Stimulated activated CD8-positive, alpha-beta memory T cell treated with anti-CD3 and anti-CD28 coated beads, Interleukin-7, amount 100 ng/mL, for 24 hours (primary cell): ENCODE measurements at places on chromosomes 3 and 15.

DNA sequence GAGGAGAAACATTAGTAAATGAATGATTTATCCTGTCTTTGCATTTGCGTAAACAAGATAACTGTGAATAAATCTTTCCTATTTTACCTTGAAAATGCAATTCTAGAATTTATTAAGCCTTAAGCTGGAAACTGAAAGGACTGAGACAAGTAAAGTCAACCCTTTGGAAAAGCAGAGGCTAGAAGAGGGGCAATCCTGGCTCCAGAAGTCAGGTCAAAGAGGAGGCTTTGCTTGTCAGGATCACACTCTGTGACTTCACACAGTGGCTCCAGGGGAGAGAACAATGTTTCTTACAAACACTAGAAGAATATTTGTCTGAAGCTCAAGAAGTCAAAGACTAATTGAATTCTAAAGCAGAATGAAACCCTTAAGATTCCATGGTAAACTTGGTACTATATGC lies 530.4 kb downstream of the NAALADL2 start:
- no peak for DNase-seq

GRCh38 chr15:29183071-29183831 lies 86.4 kb downstream of the NSMCE3 start:
- no peak for DNase-seq

DNA sequence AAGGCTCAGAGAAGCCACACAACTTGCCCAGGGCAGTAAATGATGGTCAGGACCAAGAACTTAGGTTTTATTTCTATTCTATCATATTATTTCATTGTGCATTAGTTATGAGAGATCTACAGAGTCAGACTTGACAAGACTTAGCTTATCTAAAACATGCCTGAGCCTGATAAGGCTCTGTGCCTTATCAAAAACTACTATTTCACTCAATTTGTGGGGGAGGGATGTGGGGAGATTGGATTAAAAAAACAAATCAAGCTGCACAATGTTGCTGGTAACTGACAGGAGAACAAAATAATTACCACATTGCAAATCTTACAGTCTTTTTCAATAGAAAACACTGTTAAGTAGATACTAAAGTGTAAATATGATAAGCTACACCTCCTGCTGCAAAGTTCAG lies 16.0 kb downstream of the HACD2 start:
- no peak for DNase-seq

DNA sequence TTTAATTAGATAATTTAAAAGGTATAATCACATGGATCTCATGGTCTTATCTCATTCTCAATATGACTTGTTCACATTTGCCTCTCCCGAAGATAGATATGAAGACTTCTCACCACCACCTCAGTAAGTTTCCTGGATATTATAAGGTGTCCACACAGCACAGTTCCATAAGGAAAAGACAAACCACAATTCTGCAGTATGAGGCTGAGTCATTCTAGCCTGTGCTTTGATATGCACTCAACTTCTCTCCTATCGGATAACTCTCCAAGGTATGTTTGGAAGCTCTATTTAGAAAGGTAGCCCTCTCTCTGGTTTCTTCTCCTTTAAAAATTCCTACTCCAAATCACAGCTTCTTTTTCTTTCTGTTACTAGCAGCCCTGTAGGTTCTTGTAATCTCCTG lies 612.8 kb downstream of the ZPLD1 start:
- no peak for DNase-seq

- no peak for DNase-seq
These were observed 84.3 kb downstream of the MECOM start for GRCh38 chr3:169579116-169579710.

DNA sequence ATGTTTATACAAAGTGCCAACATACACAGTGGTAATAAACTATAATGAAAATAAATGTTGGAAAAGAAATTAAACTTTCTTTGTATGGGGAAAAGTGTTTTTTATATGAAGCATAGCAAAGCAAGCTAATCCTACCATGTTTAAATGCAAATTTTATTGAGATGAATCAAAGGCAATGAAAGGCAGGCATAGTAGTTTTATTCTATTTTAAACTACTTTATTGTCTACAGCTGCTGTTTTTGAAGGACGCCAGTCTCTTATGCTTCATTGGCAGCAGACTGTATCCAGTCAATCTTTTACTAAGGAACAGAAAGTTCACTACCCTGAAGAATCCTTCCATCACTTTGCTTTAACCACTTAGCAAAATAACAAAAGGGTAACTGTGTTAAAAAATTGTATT lies 761.0 kb downstream of the ROBO2 start:
- DNase-seq = no peak

DNA sequence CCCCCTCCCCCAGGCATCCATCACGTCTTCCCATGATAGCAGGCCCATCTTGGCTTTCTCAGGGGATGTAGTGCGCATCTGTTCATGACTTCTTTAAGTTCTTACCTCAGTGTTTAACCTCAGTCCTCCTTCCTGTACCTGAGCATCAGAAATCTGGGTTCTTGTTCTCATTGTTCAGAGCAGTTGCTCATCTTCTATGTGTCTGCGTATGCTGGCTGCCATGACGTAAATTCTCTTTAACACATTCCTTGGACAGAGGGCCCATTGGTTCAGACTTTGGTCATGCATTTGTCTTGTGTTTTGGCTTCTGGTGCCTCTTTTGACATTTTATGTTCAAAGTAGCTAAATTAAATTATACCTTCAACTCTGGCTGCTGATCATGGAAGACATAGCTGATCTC lies 227.3 kb downstream of the CACNA2D3 start:
- no peak for DNase-seq

- DNase-seq = no peak
These were observed 361.6 kb downstream of the ROBO1 start for GRCh38 chr3:79406175-79406574.

DNA sequence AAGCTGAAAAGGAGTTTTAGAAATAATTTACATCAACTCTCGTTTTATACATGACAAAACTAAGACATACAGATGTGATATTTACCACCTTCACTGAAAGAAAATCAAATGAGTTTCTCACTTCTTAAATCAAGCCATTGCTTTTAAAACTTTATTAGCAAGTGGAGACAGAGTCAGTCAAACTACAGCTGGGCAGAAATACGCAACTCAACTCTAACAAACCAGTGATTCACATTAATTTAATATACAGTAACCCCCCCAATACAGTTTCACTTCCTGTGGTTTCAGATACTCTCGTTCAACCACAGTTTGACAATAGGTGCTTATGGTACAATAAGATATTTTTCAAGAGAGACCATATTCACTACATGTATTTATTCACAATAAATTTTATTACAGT lies 477.1 kb downstream of the MAGI1 start:
- no peak for DNase-seq

GRCh38 chr15:68851971-68852370 lies 31.3 kb upstream of the ANP32A start:
- no peak for DNase-seq

GRCh38 chr3:7788881-7789280 lies 712.7 kb upstream of the LMCD1 start:
- DNase-seq = no peak

DNA sequence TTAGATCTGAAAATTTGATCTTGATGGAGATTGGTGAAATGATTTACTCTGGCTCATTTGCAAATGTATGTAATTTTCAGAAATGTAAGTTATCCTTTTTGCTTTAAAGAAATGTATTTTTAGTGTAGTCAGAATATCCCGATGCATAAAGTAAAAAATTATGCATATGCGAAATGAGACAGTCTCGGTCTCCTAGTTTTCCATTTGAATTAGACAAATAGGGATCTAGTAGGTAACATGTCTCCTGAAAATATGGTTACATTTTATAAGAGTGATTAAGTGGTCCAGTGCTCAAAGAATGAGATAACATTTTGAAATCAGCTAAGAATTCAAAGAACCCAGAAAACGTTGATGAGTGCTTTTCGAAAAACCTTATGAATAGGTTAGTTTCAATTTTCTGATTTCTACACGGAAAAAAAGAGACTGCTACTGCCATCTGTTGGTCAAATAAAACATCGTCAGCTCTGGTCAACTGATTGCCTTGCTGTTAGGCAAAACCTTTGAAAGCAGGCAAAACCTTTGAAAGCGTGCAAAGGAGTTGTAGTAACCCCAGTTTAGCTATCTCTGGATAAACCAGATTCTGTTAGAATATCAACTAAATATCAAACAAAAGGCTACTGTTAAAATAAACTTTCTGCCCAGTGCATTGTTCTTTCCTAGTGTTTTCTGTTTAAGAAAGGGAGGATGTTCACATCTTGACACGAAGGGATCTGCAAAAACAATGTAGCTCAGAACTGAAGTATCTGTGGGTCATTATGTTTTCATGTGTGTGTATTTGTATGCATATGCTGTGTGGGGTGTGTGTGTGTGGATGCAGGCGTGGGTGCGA lies 59.3 kb upstream of the CHMP2B start:
- no peak for DNase-seq

DNA sequence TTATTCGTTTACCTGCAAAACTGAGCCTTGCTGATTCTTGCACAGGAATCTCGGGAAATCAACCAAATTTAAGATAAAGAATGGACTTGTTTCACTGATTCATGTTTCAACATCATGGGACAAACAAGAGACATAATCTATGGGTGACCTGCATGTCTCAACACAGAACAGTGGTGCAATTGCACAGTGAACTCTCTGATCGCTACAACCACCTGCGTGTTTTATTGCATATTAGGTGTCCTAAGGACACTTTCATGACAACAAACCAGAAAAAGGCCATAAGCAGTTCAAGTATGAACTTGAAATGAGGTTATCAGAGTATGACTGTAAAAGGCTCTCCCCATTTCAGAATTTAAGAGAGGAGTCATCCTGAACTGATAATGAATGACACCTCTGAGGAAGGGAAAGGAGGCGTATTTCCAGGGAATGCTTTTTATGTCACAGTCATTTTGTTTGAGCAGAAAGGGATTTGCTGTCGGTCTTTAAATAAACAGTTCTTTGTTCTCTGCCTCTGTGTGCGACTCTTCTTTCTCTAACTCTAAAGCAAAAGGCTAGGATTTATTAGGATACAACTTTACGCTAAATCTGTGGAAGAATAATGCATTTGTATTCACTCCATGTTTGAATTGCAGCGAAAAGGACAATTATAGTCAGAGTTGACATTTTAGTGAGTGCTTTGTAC lies 167.2 kb downstream of the RBMS3 start:
- DNase-seq = no peak

DNA sequence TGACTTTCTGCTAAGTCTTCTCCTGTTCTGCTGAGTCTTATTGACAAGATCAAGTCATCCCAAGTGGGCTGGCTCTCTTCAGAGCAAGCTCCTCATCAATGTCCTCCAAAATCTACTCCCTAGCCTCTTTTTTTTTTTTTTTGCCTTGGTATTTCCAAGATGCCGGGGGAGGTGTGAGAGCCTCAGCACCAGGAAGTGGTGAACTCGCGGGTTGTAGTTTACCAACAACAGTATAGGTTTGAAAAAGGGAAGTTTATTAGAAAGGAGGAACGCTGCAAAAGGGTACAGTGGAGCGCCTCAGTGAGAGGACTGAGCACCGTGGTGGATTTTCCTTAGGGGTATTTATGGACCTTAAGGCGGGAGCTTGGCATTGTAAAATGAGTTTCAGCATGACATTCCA lies 94.3 kb upstream of the SGO1 start:
- no peak for DNase-seq

DNA sequence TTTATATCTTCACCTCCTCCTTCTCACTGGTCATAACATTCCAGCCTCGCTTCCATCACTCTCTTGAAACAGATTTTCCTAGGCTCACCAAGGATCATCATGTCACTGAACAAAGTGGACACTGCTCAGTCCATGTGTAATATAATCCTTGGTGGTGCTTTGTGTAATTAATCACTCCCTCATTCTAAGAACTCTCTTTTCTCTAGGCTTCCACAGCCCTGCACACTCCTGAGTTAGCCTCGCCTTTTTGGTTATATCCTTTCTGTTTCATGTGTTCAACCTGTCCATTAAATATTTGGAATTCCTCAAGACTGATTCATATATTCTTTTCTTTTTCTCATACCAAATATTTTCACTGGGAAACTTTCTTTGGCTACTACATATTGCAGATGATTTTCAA lies 440.8 kb downstream of the PYDC2 start:
- no peak for DNase-seq

GRCh38 chr15:63997715-63998442 lies 48.4 kb downstream of the DAPK2 start:
- DNase-seq = no peak

- no peak for DNase-seq
These were observed 113.7 kb upstream of the RPL32 start for GRCh38 chr3:12954891-12955650.

- no peak for DNase-seq
These were observed 89.1 kb downstream of the BCHE start for GRCh38 chr3:165748094-165748493.
